GM04504 (cell line): ENCODE measurements at places on chromosomes 1 and 21.

- DNase-seq = no peak
These were observed 47.8 kb upstream of the PRDM2 start for GRCh38 chr1:13652238-13652637.

- no peak for DNase-seq
These were observed 32.6 kb downstream of the UBE4B start for GRCh38 chr1:10065344-10065685.

GRCh38 chr1:228407106-228408040 lies 738 bp upstream of the TRIM11 start:
- DNase-seq = no peak

DNA sequence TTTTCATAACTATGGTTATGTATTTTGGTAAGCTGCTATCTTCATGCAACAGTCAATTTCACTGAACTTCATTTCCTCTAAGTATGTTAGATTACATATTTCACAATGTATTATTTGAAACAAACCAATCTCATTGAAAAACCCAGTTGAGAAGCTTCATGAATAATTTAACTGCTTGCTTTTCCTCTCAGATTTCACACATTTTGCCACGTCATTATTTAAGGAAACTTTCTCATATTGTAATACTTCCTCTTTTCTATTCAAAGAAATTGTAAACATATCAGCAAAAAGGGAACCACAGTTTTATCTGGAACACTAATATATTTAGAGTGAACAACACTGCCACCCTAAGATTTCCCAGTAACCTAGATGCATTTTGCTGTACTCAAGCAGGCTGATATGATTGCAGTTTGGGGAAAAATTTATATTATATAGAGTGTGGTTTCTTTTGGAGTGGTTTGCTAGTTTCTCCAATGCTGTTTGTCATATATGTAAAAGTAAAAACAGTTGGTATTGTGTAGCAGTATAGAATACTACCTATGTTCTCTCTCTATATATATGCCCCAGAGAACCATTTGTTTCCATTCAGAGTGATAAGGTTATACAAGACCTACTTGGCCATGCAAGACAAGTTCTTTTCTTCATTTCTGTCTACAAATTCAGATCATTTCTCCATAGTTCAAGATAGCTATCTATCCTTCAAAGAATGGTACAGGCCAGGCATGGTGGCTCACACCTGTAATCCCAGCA lies 28.4 kb upstream of the AHCTF1 start:
- DNase-seq = no peak

DNA sequence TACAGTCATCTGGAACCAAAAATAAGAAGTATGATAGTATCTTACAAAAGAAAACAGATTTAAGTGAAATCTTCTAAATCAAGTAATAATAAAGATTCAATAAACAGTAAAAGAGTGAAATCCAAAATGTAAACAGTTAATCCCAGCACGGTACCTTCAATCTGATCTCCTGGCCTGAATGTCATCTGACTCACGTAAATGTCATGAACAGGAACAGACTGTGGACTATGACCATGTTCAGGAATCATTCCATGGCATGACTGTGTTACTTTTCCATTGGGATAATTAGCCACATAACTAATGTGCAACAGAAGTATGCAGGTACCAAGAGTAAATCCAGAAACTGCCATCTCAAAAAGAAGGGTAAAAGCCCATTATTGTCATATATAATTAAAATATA lies 18.0 kb downstream of the FRRS1 start:
- no peak for DNase-seq

DNA sequence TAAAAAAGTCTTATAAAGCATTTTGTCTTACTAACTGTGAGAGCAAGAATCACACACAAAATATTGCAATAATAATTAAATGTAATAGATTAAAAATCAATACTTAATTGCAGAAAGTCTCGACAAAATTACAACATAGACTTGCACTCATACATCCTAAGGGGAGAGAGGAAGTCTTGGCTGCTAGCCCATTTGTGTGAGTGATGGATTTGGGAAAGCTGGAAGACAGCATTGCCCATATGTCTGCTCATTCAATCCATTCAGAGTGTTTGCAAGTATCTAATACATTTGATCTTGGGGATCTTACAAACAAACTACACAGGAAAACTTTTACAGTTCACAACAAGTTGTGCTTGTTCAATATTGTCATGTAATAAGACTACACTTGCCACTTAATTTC lies 140.5 kb downstream of the COL11A1 start:
- DNase-seq = no peak

DNA sequence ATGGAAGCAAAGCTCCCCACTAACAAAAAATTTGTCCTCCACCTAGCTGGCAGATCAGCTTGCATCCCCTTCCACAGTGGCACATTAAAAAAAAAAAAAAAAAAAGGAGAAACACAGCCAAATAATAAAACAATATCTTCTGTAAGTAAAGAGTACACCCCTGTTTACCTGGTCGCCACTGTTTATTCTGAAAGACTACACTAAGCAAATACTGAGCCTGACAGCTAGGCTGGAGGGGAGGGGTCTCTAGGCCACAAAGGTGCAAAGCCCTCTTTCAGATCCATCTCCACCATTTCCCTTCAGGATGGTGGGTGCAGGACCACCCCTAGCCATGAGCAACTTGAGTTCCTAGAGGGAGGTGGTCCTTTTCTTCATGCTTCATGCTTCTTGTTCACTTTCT lies 22.8 kb upstream of the SLC45A3 start:
- no peak for DNase-seq

DNA sequence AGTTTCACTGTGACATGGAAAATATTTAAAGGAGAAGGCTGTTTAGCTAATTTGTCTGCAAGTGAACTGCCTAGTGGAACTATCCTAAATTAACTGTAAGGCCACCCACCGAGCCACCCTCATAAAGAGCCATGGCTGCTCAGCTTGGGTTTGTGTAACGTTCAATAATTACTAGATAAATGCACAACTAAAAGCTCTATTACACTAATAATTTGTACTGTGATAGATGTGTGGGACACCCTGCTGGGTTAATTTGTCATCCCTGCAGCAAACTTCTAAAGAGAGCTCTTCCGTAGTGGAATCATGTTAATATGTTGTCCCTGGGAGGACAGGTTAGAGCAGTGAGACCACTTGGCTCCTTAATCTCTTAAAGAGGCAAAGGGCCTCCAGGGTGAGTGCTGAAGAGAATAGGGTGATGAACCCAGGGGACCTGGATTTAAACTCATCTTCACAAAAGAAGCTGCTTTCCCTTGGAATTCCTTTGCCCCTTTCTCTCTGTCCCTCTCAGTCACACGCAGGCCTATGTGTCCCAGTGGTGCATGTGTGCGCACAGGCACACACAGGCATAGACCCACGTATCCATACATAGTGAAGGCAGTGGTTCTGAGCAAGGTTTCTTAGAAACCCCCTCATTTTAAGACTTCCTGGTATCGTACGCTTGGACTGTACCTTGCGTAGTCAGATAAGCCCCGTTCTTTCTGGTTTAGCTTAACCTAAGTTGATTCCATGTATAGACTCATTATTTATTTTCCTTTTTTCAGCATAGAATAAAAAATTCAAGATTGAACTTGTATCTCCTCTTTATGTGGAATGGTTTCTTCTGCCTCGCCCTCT lies 310.3 kb downstream of the NFIA start:
- DNase-seq = no peak

- no peak for DNase-seq
These were observed 37.0 kb upstream of the EPS15 start for GRCh38 chr1:51555866-51556619.

GRCh38 chr1:91804546-91805023 lies 81.4 kb downstream of the TGFBR3 start:
- DNase-seq = no peak

- no peak for DNase-seq
These were observed 18.6 kb downstream of the PDE9A start for GRCh38 chr21:42671778-42672593.

DNA sequence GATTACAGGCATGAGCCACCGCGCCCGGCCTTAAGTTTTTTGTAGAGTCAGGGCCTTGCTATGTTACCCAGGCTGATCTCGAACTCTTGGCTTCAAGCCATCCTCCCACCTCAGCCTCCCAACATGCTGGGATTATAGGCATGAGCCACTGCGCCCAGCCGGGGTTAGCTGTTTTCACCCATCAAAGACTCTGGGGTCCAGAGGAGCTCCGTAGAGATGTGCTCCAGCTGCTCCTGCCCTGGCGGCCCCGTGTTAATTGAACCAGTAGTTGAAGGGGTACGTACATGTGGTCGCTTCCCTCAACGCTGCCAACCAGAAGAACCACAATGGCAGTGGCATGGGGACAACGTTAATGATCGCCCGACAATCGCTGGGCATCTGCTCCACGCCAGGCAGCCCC lies 72.0 kb downstream of the NPHP4 start:
- DNase-seq = no peak

GRCh38 chr1:39732730-39733129 lies 6.0 kb upstream of the PPIE start:
- DNase-seq = no peak

GRCh38 chr1:179105393-179105792 lies 23.5 kb downstream of the TOR3A start:
- no peak for DNase-seq

DNA sequence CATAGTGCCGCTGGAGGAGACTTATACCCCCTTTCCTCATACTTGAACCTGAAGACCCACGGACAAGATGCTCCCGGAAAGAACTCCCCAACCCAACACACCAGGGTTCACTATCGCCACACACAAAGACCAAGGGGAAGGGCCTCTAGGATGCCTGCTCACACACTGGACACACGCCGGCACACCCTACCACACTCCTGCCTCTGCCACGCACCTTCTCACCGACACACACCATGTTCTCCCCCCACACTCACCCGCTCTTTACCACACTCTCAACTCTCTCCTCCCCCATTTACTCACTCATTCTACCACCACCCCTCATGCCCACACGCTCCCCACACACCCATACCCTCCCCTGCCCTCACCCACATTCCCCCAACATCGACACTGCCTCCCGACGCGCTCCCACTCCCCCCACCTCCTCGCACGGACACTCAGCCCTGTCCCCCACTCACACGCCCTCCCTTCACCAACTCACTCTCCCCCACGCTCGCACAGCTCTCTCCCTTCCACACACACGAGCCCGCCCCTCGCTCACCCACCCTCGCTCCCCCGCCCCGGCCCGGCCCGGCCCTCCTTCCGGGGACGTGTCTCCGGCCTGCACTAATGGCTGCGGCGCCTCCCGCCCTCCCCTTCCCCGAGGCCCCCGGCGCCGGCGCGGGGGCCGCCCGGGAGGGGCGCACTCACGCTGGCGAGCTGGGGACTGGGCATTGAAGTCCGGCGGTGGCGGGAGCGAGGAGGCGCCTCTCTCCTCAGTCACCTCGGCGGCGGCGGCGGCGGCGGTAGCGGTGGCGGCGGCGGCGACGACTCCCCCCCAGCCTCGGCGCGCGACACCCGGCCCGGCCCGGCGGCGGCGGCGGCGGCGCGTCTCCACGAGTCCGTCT lies 626 bp downstream of the PTP4A2 start:
- DNase-seq = peak; percentile 40

DNA sequence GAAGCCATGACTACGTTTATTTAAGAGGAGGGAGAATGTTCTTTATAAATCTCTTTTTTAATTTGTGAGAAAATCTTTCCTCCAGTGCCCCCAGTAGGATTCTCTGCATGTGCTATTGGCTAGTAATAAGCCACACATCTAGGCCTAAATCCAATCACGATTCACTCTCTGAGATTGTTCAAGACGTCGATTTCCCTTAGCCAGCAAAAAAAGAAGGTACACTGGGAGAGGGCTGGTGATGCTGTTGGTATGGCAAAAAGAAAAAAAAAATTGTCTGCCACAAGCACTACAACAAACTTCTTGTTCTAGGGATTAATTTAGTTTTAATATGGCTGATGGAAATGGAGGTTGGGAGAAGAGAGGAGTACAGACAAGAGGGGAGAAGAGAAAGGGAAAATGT lies 130.5 kb upstream of the MROH9 start:
- no peak for DNase-seq

GRCh38 chr1:101081496-101082488 lies 56.2 kb upstream of the DPH5 start:
- DNase-seq = no peak

DNA sequence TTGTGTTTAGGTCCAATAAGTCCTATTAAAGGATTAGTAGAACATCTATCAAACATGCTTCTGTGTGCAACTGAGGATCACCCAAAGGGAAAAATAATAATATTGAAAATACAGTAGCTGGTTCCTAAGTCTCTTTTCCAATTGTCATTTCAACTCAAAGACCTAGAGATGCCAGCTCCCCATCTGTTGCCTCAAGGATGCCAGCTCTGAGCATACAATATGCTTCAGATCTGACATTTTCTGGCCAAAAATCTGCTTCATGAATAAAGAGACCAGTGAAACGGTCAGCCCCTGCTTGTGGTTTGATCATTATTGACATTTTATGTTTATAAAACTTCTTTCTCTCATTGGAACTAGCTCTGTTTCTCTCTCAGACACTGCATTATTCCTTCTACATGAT lies 72.9 kb downstream of the CCDC185 start:
- no peak for DNase-seq

DNA sequence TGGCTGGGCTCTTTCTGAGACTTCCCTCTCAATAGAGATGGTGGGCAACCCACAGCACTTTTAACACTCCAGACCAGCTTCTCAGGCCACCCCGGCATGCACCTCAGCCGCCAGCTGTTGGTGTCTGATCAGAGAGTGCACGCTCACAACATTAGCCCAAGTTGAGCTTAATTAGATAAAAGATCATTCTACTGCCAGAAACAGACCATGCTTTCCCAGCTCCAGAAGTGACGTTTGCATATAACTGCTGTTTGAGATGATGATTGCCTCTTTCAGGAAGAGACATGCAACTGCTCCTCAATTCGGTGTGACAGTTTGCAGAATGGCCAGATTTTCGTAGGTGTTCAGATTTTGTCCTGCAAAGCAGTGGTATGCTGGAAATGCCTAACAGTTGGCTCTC lies 285.3 kb upstream of the VAMP3 start:
- DNase-seq = no peak

DNA sequence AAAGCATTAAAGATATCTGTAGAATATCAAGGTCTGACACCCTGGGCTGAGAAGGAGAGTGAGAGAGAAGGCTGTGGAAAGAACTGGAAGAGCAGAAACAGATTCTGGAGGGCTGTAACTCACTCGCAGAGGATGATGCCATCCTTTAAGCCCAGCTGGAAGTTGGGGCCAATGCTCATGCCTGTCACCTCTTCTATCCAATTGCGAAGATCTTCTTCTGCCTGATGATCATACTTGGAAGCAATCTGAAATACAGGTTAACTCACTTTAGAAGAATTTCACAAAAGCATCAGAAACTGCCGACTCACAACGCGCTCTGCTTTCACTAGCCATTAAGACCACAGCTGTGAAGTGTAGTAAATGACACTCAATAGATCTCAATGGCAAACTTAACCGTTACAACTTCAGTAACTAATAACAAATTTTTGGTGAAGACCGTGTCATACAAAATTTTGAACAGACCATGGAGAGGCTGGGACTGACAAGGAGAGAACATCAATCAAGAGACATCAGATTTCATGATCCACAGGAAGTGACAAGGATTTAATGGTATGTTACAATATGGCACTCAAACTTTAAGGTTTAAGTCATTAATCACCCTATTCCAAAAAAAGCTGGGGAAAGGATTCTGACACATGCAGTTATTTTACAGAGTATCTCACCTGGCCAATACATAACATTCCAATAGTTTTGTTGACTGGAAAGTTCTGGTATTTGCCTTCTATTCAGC lies 23.5 kb downstream of the CNN3 start:
- DNase-seq = no peak

- no peak for DNase-seq
These were observed 6.0 kb upstream of the LRRC71 start for GRCh38 chr1:156914440-156914856.
